Endothelial cell of umbilical vein (primary cell): ENCODE measurements at places on chromosomes 4 and X. TPM values are rescaled to one million over a fixed set of nuclear protein-coding genes. Genes with fewer than 3 reads are reported as not detected.

DNA sequence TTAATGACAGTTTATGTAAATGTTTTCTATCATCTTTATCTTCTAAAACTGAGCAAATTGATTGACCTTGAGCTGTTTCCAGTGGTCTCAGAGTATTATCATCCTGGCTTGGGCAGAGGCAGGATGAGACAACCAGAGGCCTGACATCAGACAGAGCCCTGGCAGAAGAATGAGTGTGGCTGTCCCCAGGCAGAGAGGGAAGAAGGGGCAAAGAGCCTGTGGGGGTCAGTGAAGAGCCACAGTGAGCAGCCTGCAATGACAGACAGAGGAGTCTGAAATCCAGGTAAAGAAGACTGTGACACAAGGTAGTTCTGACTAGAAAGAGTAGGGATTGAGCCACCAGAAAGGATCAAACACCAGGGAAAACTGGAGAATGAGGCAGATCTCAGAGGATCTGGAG is 182.4 kb upstream of the ARSJ start:
- no peak for DNase-seq

The GRIPAP1 gene
- polyA plus RNA-seq: 19.0 and 25.3 TPM in 2 replicates

DNA sequence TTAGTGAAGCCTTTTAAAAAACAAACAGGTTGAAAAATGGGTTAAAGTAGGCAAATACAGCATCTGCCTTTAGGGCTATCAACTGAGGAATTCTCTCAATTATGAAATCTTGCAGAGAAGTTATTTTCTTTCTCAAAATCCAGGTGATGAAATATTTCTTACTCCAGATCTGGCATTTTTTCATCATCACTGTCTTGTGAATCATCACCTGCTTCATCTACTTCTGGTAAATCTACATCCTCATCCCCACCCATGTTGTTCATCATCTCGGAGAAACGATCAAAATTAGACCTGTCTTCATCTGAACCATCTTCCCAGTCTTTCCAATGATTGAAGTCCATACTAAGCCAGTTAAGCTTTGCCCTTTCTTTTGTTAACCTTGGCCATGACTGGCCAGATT is 33.3 kb upstream of the HPF1 start:
- DNase-seq: no peak

The COX7B2 gene
- not detected in 2 replicates for polyA plus RNA-seq

The CCNQ gene
- polyA plus RNA-seq: 37.0 and 42.9 TPM in 2 replicates

The CENPC gene
- polyA plus RNA-seq: 2.3 and 3.6 TPM in 2 replicates

The RBMXL3 gene
- polyA plus RNA-seq: not detected in 2 replicates

The SRPK3 gene
- 0.25 and 0.29 TPM in 2 replicates for polyA plus RNA-seq

GRCh38 chr4:183223053-183223452 is 97.0 kb downstream of the CLDN22 start:
- DNase-seq: no peak

DNA sequence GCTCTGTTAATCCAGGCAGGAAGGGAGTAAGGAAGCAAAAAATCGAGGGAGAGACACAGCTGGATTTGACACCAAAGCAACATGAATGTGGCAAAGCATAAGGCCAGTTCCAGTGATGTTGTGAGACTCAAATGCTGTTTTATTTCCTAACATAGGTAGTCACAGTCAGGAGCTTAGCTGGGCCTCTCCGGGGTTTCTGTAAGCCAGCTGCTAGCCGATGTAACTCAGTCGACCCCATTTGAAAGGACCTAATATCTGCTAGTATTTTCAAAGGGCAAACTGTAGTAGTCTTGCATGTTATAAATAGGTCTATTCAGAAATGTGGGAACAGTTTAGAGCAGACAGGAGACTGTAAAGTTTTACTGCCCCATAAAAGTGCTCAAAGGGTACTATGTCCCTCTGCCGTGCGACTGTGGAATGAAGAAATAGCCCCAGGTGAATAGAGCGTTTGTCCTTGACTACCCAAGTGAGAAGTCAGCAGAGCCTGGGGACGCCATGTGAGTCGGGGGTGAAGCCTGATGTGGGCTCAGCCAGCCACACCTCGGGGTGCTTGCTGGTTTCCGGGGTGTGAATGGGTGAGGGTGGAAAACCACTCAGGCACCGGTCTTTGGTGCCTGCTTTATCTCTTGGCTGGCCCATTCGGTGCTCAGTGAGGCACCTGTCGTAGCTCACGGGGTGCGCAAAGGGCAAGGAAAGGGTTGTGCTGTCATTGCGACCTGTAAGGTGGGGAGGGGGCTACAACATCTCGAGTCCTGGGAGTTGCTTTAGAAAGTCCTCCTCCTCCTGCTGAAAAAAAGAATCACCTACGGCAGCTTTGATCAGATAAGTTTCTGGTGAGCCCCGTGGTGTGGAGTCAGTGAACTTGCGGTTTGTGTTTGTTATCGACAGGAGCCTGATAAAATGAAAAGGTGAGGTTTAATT is 745 bp downstream of the TRIM2 start:
- DNase-seq: no peak

DNA sequence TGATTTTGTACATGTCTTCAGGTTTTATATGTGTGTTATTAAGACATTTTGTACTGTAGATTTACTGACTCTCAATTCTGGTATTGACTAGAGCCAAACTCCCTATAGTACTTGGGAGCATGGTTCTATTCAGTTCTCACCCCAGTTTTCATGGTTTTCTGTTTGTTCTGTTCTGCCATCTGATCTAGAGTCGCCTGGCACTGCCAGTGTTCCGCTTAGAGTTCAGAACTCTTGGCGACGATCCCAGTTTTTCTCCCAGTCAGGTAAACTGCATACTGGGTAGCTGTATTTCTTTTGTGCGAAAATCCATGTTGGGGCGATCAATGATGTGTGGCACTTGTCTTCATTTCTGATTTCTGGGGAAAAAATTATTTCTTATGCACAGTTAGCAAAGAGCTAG is 78.0 kb downstream of the PHOX2B start:
- no peak for DNase-seq

GRCh38 chr4:11670304-11670703 is 241.6 kb upstream of the HS3ST1 start:
- DNase-seq: no peak

DNA sequence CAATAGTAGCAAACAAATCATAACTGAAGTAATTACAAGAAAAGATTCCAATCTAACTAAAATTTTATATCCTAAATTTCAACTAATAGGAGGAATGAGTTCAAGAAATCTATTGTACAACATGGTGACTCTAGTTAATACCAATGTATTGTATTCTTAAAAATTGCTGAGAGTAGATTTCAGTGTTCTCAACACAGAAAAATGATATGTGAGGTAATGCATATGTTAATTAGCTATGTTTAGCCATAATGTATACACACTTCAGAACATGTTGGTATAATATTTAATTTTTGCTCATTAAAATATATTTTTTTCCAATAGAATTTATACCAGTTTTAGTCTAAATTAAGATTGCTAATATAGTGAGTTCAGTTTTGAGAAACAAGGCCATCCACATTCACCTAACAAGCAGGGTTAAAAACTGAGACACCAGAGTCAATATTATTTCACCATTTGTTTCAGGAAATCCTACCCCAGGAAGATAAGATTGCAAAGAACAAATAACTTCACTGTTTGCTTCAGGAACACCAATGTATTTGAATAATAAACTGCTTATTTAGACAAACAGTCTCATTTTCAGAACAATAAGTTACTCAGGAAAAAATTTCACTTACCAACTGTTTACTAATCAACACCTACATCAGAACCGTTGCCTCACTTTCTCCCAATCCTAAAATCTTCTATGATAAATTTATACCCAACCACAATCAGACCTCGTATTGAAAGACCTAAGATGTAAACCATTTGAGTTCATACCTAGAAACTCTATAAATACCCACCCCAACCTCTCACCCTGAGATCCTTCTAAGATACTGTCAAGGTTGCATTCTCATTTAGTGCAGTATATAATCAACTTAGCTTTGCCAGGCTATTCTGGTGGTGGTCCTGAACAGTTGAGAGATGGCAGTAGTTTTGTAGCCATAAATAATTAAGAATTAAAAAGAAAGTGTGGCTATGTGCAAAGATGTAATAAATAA is 132.8 kb downstream of the MAB21L2 start:
- DNase-seq: peak; percentile 70

The PPBP gene
- polyA plus RNA-seq: not detected in 2 replicates

The GCNA gene
- 0.92 and 1.0 TPM in 2 replicates for polyA plus RNA-seq

The AMTN gene
- polyA plus RNA-seq: 0.95 and 1.2 TPM in 2 replicates

The NCAPG gene
- polyA plus RNA-seq: 7.5 and 11.6 TPM in 2 replicates

GRCh38 chr4:11420327-11420726 is 8.4 kb downstream of the HS3ST1 start:
- DNase-seq: no peak

DNA sequence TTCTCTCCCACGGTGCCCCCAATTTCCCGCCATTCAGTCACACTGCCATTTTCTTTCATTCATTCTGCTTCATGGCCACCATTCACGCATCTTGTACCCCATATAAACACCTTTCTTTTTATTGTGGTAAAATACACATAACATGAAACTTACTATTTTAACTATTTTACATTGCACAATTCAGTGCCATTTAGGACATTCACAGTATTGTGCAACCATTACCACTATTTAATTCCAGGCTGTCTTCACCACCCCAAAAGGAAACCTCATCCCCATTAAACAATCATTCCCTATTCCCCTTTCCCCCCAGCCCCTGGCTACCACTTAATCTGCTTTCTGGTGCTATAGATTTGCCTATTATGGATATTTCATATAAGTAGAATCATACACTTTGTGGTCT is 15.9 kb downstream of the SPACA5 start:
- DNase-seq: no peak

DNA sequence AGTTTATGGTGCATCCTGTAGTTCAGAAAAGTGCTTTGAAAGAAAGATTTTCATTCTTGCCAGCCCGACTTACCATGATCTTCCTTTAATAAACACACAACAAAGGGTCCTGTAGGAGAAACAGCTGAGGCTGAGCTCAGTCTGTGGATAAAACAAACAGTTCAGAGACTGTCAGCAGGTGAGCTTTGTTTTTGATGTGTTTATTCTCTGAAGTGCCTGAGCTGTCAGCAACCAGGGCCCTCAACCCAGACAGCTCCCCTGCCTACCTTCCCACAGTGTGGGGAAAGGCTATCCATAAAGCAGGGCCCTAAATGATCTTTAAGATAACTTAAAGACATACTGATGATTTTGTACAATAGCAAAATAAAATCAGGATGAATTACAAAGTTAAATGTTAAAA is 459.2 kb upstream of the GALNT7 start:
- DNase-seq: no peak

- DNase-seq: no peak
Measured at GRCh38 chr4:82124932-82125786, 248.6 kb downstream of the HNRNPD start.

GRCh38 chr4:138392751-138393308 is 150.7 kb upstream of the SLC7A11 start:
- no peak for DNase-seq

- DNase-seq: no peak
Measured at GRCh38 chr4:140302151-140302859, 71.1 kb upstream of the SCOC start.

DNA sequence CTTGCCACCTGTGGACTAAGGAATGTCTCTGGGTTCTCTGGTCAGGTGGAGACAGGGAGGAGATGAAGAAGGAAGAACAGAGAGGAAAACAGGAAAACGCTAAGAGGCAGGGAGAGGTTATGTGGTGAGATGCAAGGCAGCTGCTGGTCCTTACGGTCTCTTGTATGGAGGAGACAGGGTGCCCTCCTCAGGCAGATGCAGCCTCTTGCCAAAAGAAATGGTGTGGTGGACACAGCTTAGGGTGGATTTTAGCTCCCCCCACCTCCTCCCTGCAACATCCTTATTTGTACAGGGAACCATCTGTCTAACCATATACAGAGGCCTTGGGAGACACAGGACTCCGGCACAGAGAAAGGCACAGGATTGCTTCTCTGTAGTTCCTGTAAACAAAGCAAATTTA is 9.7 kb downstream of the OCIAD2 start:
- no peak for DNase-seq

GRCh38 chr4:114191496-114191895 is 212.0 kb upstream of the ARSJ start:
- DNase-seq: no peak

GRCh38 chr4:106584337-106584989 is 215.9 kb upstream of the GIMD1 start:
- DNase-seq: no peak

- no peak for DNase-seq
Measured at GRCh38 chr4:5619913-5620625, 88.3 kb downstream of the EVC2 start.

DNA sequence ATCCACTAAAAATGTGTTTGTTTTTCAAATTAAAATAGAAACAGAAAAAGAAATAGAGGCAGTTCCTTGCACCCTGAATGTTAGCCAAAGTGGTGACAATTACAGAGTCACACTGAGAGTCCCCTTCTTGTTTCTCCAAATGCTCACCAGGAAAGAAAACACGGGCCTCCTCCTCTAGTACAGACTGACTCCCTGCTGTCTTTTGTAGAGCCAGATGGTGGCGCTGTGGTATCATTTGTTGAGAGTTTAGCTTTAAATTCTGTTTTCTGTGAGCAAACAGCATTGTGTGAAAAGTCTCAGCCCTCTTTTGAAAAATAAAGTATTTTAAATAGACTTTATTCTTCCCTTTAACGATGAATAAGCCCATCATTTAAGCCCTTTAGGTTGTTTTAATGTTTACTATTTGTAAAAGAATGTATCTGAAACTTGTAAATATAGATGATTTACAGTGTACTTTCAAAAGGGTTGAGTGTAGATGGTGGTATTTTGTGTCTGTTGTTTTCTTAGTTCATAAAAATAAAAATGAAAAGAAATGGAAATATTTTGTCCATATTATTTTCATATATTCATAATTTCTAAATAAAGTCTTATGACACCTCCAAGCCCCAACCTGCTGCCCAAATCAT is 36.9 kb upstream of the ATOH1 start:
- DNase-seq: peak; percentile 41

The ENPEP gene
- polyA plus RNA-seq: not detected in 2 replicates

The HTN3 gene
- not detected in 2 replicates for polyA plus RNA-seq

- peak; percentile 56 for DNase-seq
Measured at GRCh38 chr4:86594559-86595425, 677 bp downstream of the PTPN13 start.

The ARMCX4 gene
- polyA plus RNA-seq: 3.8 and 4.7 TPM in 2 replicates

GRCh38 chr4:23614284-23614892 is 275.5 kb downstream of the PPARGC1A start:
- DNase-seq: no peak

The CABS1 gene
- polyA plus RNA-seq: not detected in 2 replicates

GRCh38 chr4:129278868-129279267 is 182.9 kb downstream of the C4orf33 start:
- no peak for DNase-seq

The USP51 gene
- polyA plus RNA-seq: 0.86 and 0.94 TPM in 2 replicates

The TMEM150C gene
- polyA plus RNA-seq: 3.8 and 4.1 TPM in 2 replicates

The AKAP14 gene
- not detected in 2 replicates for polyA plus RNA-seq

- no peak for DNase-seq
Measured at GRCh38 chr4:146095860-146096259, 79.7 kb upstream of the LSM6 start.

- no peak for DNase-seq
Measured at GRCh38 chr4:11881364-11881763, 452.7 kb upstream of the HS3ST1 start.

The KCNE5 gene
- polyA plus RNA-seq: 0.15 and 0.27 TPM in 2 replicates

The FGF5 gene
- 0.37 and 0.73 TPM in 2 replicates for polyA plus RNA-seq

GRCh38 chrX:134633832-134634231 is 24.4 kb downstream of the PLAC1 start:
- DNase-seq: no peak

The BCAP31 gene
- polyA plus RNA-seq: 169 and 220 TPM in 2 replicates
